NCI-H345 (cell line): ENCODE measurements at places on chromosomes 2 and 18.

- DNase-seq, result no peak
These were observed 40.7 kb upstream of the BBS5 start for GRCh38 chr2:169438466-169439072.

DNA sequence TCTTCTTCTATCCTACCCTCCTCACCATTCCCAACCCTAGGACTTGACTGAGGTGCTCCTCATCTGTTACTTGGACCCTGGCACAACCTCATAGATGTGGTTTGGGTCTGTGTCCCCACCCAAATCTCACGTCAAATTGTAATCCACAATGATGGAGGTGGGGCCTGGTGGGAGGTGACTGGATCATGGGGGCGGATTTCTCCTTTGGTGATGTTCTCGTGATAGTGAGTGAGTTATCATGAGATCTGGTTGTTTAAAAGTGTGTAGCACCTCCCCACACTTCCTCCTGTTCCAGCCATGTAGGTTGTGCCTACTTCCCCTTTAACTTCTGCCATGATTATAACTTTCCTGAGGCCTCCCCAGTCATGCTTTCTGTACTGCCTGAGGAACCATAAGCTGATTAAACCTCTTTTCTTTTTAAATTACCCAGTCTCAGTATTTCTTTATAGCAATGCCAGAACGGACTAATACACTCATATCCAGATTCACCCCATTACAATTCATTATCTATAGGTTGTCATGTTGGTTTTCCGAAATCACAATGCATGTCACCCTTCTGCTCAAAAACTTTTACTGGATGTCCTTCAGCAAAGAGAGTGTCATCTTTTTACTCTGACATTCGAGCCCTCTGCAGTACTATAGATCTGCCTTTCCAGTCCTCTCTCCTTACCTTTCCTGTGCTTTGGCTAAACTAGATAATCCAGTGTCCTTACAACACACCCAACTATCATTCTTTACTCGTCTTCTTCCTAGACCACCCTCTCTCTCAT, 45.7 kb downstream of the APOB start:
- no peak for DNase-seq

DNA sequence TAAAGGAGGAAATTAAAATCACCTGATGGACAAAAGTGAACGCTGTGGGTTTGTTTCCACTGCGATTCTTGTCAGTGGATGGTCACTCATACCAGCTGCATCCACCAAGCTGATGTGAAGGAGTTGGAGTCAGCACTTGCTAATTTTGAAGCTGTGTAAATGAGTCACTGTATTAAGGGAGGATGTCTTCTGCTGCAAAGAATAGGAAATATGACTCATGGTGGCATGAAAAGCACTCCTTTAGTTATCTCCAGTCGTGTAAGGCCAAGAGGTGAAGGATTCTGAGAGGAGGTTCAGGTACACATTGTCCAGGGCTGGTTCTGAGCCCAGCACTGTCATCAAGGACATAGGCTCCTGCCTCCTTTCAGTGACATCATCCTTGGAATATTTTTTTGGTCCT, 71.7 kb upstream of the SKOR2 start:
- DNase-seq, result no peak

DNA sequence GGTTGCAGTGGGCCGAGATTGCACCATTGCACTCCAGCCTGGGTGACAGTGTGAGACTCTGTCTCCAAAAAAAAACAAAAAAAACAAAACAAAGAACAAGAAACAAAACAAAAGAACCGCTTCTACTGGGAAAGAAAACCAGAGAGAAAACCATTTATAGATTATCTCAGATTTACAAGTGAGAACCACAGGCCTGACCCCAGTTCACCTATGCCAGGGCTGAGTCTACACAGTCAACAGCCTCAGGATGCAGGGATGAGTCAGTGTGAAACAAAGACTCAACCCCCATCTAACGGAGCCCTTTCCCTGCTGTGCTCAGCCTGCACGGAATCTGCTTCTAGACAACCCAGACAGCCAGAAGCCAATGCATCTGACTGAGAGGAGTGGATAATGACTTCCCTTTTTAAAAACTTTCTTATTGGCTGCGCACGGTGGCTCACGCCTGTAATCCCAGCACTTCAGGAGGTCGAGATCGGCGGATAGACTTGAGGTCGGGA, 25.5 kb upstream of the YWHAQ start:
- no peak for DNase-seq

DNA sequence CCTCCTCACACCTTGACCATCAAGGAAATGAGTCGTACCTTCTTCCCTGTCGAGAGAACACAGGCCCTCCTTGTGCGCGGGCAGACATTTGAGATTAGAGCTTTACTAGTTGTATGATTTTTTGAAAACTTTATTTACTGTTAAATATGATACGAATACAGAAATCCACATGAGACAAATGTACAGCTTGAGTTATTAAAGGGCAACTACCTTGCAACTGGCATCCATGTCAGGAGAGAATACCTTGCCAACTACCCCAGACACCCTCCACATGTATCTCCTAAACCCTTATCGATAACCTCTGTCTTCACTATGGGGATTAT, 28.3 kb downstream of the KLHL23 start:
- no peak for DNase-seq

DNA sequence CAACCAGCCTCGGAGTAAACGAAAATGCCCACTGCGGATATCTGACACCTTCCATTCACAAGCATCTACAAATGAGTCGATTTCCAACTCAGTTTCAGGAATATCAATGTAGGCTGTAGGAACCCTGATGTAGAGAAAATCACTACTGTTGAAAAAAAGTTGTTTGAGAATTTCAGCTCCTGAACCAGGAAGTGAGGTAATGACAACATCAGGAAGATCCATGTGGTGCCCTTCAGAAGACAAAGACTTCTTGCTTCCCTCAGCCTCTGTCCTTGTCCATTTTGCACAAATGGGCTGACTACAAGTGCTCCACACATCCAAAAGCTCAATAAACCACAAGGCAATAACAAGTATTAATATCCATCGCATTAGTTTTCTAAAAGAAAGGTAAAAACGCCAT, 4.7 kb downstream of the DSEL start:
- no peak for DNase-seq

GRCh38 chr2:124810132-124810531, 785.0 kb downstream of the CNTNAP5 start:
- DNase-seq, result peak; percentile 37

GRCh38 chr2:3282056-3282998, 95.3 kb downstream of the EIPR1 start:
- peak; percentile 96 for DNase-seq

- DNase-seq, result no peak
These were observed 558 bp upstream of the CYP26B1 start for GRCh38 chr2:72148003-72148836.

GRCh38 chr2:169091761-169092519, 22.6 kb downstream of the DHRS9 start:
- DNase-seq, result no peak

DNA sequence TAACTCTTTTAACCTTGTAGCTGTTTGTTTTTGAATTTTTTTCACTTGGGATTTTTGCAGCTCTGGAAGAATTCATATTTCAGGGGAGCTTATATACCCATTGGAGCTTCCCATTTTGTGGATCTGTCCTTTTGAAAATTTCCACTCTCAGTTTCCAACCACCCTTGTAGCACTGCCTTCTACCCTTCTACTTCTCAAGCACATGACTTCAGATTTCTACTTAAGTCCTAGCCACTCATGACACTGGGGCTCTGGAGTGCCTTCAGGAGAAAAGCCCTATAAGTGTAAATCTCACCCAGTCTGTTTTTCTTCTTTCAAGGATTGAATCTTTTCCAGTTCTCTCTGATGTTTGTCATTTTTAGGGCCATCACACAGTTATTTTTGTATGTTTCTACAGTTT, 283.7 kb upstream of the KCNH7 start:
- no peak for DNase-seq

DNA sequence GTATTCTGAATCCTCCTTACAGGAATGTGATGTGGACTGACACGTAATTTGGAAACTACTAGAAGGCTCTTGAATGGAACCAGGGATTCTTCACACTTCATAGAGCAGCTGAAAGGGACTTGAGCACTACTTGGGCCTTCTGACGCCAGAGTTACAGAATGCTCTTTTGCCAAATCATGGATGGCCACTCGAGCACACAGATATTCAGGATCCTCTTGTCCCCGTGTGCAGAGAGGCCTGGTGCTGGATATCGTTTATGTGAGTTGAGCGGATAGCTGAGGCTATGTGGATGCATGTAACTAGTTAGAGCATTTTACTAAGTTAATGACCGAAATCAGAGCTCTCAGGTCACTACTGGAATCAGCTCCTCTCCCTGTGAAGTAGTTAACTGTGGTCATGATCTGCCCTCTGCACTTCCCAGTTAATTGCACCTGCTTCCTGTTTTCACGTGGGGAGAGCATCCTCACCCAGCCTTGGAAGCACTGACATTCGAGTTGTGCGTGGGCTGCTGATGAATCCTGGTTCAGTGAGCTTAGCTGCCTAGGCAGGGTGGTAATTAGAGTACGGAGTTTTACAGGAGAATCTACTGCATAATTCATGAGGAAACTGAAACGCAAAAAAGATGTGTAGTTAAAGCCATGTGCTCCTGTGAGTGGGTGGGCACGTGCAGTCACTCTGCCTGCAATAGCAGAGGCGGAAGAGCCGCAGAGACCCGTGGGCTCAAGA, 5.2 kb upstream of the TPO start:
- DNase-seq, result no peak
